ENCODE measurements at places on chromosomes 2 and 18. TPM values are rescaled to one million over a fixed set of nuclear protein-coding genes. Genes with fewer than 3 reads are reported as not detected.

- no peak for DNase-seq
Measured at GRCh38 chr2:28274911-28275685, 117.6 kb upstream of the FOSL2 start.

GRCh38 chr2:776487-776886 lies 99.3 kb upstream of the TMEM18 start:
- no peak for DNase-seq

DNA sequence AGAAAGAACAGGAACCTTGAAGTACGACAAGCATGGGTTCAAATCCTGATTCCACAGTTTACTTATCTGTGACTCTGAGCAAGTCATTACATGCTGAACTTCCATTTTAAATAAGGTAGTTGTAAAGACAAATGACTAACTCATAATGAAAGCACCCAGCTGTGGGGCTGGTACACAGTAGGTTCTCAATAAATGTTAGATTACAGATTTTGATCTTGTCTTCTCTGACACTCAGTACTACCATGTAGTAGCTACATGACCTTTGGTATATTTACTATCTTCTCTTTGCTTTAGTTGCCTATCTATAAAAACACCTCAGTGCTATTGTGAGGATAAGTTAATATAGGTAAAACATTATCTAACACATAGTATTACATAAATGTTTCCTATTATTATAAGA lies 3.2 kb downstream of the TRAK2 start:
- no peak for DNase-seq

GRCh38 chr2:168002021-168002553 lies 245.3 kb downstream of the STK39 start:
- DNase-seq: no peak

- DNase-seq: no peak
Measured at GRCh38 chr18:51098513-51098912, 68.5 kb downstream of the SMAD4 start.

- no peak for DNase-seq
Measured at GRCh38 chr2:16130541-16130880, 190.2 kb downstream of the MYCN start.

- no peak for DNase-seq
Measured at GRCh38 chr2:181072486-181073235, 92.3 kb downstream of the UBE2E3 start.

- DNase-seq: no peak
Measured at GRCh38 chr2:68800027-68800401, 65.4 kb downstream of the ARHGAP25 start.

- no peak for DNase-seq
Measured at GRCh38 chr2:234405462-234405861, 91.4 kb downstream of the ARL4C start.

- DNase-seq: no peak
Measured at GRCh38 chr2:182870227-182870626, 3.8 kb upstream of the FRZB start.

The FSHR gene
- not detected for total RNA-seq

The STAT4 gene
- total RNA-seq: 4.1 TPM

The CPSF3 gene
- total RNA-seq: 26.3 TPM
